CD4-positive, alpha-beta T cell treated with Interleukin-17A for 1 hour (primary cell): ENCODE measurements at places on chromosomes 2 and 18.

- no peak for DNase-seq
These were observed 354.8 kb downstream of the MEIS1 start for GRCh38 chr2:66789741-66790140.

DNA sequence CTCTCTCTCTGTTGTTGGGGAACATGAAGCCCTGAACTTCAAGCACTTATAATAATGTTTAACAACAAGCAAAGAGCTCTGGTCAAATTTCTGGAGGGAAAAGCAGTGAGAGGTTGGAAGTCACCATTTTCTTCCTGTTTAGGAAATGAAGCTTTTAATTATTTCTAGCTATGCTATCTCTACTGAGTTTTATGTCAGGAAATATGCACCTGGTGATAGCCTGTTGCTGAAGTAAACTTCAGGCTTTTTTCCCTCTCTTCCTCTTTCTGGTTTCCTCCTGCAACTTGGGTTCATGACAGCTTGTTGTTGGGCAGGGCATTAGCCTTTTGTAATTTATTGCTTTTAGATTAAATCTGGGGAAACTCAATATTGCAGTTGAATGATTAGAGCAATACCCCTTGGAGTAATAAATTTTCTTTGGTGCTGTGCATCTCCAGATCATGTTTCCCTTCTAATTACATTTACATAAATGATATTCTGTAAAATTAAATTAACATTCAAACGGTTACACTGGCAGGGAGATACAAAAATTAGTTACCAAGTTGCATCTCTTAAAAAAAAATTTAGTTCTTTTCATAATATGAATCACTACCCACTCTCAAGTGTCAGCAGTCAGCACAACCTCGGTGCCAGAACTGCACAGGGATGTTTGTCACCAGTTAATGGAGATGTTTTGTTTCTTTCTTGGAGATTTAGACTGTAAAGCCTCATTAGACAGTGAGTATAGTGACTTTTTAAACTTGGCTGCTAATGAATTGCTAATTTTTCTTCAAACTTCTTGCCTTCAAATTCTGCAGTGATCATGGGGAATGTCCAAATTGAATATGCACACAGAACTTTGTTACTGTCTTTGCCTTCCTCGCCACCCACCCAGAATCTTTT, 466.6 kb upstream of the ETAA1 start:
- no peak for DNase-seq

- no peak for DNase-seq
These were observed 207.9 kb downstream of the CMPK2 start for GRCh38 chr2:6657855-6658254.

DNA sequence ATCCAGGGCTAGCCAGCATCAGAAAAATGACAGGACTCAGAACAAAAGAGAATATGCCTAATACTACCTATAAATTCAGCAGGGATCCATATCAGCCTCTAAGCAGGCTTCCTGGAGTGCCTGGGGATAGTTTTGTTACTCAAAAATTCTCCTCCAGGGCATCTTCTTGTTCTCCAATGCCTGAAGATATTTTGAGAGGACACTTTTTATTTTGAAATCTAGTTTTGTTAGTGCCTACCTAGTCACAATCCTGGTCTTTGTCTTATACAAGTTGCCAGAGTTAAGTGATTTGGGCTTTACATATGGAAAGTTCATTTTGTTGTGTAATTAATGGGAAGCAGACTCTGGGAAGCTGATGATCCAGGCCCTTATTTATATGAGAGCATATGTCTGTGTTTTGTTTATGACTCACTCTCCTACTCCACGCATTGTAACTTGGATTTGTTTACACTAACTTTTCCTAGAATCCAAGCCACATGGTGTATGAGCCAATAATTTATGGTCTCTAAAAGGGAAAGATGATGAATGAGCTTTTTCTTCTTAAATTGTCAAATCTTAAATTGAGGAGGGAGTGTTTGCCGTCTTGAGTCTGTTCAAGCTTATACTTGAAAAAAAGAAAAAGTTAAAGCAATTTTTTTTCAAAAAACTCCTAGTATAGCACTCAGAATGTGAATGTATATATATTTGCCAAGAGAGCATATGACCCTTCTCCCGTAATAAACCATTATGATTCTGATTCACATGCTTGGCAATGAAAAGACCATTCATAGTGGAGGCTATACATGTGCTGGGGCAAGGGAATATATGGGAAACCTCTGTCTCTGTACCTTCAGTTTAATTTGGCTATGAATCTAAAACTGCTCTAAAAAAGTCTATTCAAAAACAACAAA, 370.3 kb downstream of the SETBP1 start:
- no peak for DNase-seq

GRCh38 chr2:10241641-10242430, 60.9 kb upstream of the HPCAL1 start:
- DNase-seq = no peak
